ENCODE measurements at places on chromosomes 13 and 19.
A peak's percentile ranks its signal among the peaks of the same experiment; 100 is the strongest.

- peak; percentile 90 for DNase-seq
Observed at GRCh38 chr19:12064590-12065538, at the start of gene ZNF844. TSS of gene ZNF844 (plus strand) at chr19:12064731. CDS start at chr19:12064874, 143 bp downstream.

GRCh38 chr13:96100457-96101220, 10.7 kb downstream of the HS6ST3 start:
- no peak for DNase-seq

DNA sequence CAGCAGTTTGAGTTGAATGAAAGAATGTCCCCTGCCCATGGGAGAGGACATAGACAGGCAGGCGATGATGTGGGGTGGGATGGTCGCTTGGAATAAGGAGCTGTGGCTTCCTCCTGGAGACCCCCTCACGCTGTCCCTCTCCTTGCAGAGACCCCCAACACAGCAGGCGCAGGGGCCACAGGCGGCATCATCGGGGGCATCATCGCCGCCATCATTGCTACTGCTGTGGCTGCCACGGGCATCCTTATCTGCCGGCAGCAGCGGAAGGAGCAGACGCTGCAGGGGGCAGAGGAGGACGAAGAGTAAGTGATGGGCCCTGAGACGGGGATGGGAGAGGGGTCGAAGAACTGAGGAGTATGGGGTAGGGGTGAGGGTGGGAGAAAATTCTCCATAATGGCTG, 9.0 kb upstream of the TOMM40 start:
- no peak for DNase-seq

DNA sequence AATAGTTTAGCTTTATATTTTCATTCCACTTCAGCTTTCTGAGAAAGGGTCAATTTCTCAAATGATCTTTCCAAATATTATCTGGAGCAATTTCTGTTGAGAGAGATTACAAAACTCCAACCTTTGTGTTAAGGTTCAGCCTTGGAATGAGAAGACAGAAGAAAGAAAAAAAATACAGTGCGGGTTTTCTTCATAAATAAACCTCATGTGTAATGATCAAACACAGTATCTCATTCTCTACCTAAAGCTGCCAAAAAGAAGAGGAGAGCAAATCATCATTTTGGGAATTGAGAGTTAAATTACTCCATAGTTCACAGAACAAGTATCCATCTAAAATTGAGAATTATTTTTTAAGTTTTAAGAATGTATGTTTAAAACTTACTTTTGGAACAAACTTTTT, 420.5 kb downstream of the KLF5 start:
- no peak for DNase-seq

GRCh38 chr13:100584896-100585295, 3.7 kb downstream of the GGACT start:
- DNase-seq: no peak

- no peak for DNase-seq
Observed at GRCh38 chr19:2575734-2576481, 100.0 kb downstream of the GADD45B start.

DNA sequence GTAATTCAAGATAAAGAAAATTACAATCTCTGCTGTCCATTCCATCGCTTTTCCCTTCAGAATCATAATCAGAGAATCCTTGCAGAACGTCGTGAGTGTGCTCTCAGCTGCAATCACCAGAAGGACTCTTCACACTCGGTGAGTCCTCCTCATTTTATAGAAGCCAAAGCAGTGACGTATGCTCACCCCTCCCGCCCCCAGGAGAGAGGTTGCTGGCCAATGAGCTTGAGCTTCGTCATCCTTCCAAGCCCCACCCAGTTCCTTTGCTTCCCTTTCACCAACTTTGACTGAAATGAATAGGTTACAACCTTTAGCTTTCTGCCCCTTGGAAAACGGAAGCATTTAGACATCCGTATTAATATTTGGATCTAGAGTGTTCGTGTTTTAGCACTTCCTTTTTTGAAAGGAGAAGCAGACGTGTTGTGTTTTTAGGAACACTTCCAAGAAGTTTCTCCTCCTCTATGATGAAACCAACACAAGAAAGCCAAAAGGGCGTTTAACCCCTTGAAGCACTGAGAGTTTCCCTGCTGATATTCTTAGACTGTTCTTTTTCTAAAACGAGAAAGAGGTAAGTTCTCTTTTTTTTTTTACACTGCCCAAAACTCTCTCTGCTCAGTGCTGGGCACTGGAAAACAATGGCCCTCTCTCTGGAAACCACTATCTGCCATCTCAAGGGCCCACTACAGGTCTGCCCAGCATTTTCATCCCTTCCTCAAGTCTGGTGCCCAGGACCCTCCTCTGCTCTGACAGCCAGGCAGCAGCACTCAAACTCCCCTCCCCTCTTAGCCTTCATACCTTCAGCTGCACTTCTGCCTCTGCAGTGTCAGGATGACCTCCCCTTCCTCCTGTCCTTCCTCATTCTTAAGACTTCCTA, 44.3 kb upstream of the CEACAM21 start:
- peak; percentile 83 for DNase-seq

DNA sequence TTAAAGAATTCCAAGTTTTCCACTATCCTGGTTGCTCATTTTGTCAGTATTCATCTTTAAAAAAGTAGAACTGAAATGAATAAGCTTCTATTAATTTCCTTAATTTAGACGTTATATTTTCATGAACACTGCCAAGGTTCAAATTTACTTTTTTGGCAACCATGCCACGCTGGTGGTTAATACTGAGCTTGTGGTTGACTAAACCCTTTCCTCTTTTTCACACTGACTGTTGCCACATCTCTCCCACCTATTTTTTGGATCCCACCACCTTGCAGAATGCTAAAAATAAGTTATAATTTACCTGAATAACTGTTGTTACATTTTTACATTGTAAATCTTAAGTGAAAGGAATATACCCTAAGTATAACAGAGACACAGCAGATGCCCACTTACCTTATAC, 45.0 kb downstream of the FLT3 start:
- no peak for DNase-seq

GRCh38 chr13:37615276-37615675, 16.7 kb upstream of the POSTN start:
- DNase-seq: no peak

GRCh38 chr13:67036699-67037457, 193.3 kb downstream of the PCDH9 start:
- DNase-seq: no peak

GRCh38 chr19:3618144-3618810, 8.3 kb downstream of the CACTIN start:
- peak; percentile 84 for DNase-seq

GRCh38 chr13:75299913-75300862, 181.8 kb downstream of the TBC1D4 start:
- no peak for DNase-seq

- DNase-seq: no peak
Observed at GRCh38 chr13:36887758-36888521, 32.1 kb downstream of the SMAD9 start.

- DNase-seq: no peak
Observed at GRCh38 chr13:51331354-51331861, 8.1 kb upstream of the SERPINE3 start.

GRCh38 chr19:39133431-39134270, 8.1 kb downstream of the PAK4 start:
- DNase-seq: no peak

DNA sequence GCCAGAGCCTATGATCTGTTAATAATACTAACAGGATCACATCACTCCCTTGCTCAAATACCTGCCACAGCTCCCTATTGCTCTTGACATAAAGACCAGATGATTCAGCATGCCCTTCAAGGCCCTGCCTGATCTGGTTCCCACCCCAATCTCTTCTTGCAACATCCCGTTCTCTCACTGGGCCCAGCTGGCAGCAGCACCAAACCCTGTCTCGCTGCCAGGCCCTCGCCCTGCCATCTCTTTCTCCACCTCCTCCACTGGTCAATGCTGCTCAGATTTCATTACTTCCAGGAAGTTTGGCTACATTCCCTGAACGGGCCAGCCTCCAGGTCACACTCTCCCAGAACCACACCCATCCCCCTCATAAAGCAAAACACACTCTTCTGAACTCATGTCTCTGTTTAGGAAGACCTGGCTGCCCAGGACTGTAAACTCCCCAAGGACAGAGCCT, 8.6 kb upstream of the BCAT2 start:
- no peak for DNase-seq

GRCh38 chr19:53130506-53130905, 2.2 kb downstream of the ZNF415 start:
- no peak for DNase-seq

GRCh38 chr19:6995054-6995453, 26.2 kb downstream of the MBD3L2B start:
- no peak for DNase-seq

DNA sequence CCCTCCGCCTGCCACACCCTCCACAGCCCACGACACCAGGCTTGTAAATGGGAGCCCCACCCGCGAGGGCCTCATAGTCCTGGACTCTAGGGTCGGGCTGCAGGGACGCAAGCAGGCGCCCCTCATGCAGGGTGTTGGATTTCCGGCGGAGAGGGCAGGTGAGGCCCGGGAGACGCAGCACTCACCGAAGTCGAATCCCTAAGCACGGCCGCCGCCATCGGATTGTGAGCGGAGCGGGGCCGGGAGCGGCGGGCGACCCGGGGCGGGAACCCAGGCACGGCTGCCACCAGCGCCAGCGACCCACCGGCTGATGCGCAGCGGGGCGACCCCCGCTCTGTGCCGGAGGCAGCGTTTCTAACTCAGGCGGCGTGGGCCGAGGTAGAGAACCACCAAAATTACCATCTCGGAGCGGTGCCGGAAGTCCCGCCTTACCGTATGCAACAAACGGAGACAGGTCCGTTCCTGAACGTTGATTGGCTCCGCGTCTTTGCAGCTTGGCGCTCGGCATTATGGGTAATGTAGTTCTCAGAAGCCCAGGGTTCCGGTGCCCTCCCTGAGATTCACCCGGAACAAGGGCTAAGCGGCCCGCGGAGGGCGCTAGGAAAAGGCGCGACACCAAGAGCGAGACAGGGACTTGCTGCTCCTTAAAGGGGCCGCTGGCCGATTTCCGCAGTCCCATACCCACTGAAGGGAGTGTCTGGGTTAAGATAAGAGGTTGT, at the start of gene ZNF416:
ZNF416 (minus strand) TSS at position 425 of the 719 bp plus-strand sequence; CDS start at position 218, 207 bp downstream.
- DNase-seq: peak; percentile 94

GRCh38 chr19:46428239-46429135, at the start of gene PNMA8C:
TSS of gene PNMA8C (minus strand) at chr19:46428936. CDS start at chr19:46428359, 577 bp downstream.
- DNase-seq: peak; percentile 75

DNA sequence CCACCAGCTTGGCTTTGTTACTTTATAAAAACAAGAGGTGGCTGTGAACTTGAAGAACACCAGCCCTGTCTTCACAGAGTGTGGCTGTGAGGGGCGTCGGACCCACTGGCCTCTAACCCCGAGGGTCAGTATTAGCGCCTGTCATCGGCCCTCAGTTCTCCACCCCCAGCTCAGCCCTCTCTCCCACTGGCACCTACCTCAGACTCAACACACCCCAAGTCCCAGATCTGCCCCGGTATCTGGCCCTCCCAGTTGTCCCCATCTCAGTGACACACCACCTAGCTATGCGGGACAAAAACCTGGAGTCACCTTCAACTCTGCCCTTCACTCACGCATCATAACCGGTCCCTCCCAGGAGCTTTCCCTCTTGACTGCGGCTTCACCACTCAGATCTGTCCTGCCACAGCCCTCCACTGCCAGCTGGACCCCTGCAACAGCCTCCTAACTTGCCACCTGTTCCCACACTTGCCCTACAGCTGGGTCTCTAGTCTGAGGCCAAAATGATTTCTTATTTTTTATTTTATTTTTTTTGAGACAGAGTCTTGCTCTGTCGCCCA, 45.4 kb downstream of the PEPD start:
- no peak for DNase-seq

DNA sequence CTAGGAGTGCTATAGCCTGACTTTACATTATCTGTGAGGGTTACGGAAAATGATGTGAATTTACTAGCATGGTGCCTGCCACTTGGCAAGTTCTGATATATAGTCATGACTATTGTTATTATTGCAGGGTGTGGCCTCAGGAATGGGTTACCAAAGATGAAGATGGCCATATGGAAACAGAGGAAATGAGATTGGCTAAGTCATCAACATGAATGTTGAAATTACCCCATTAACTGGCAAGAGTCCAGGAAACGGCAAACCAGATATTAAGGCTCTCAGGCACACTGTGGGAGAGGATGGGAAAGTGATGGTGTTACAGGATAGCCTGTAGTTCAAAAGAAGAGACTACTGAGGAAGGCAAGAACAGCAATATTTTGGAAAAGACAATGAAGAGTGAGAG, 183.3 kb downstream of the KCNRG start:
- no peak for DNase-seq

DNA sequence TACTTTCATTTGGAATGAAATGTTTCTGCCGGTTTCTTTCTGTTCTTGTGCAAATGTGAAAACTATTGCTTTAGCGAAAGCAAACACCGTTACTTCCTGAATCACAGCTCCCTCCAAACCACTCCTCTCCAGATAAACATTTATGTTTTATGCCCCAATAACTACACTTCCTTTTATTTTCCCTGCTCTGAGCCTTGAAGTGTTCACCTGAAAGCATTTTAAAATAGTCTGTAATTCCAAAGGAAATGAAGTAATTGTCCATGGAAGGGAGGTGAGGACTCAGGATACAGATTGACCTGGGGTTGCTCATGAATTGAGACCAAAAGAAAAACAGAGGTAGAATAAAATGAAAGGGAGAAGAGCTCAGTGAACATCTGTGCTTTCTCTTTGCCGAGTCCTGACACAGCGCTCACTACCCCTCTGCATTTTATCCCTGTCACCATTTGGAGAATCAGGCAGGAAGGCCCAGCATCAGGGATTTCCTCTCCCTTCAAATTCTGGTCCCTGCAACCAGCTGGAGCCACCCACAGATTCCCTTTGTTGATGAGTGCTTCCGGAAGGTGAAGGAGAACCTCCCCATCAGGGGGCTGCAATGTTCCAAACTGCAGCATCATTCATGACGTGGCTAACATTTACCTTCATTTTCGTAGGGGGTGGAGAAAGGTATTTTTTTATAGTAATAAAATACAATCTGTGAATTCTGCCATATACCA, 171.9 kb downstream of the ITGBL1 start:
- DNase-seq: no peak

DNA sequence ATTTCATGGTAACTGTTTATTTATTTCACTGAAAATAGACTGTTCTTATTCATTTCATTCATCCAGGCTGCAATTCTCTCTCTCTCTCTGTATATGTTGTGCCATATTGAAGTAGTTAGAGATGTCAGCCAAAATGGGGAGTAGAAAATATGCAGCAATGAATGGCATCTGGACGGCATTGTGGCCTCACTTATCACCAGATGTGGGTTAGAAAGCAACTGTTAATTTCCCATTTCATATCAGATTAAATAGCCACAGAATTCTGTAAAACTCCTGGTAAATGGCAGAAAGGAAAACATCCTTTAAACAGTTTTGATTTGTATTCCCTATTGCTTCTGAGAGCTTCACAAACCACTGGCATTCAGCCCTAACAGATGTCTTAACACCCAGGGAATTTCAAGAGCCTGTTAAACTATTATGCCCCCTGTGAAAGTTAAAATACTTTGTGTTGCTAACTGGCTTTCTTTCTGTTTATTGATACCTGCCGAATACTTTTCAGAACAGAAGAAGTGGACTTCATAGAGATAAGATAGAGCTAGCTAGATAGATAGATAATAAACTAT, 1763.3 kb upstream of the MIR17HG start:
- no peak for DNase-seq

- DNase-seq: no peak
Observed at GRCh38 chr13:49443357-49443703, 534 bp downstream of the CAB39L start.

Measured in activated CD8-positive, alpha-beta memory T cell treated with anti-CD3 and anti-CD28 coated beads for 24 hours (primary cell).